ENCODE measurements at places on chromosomes 2 and 18.

DNA sequence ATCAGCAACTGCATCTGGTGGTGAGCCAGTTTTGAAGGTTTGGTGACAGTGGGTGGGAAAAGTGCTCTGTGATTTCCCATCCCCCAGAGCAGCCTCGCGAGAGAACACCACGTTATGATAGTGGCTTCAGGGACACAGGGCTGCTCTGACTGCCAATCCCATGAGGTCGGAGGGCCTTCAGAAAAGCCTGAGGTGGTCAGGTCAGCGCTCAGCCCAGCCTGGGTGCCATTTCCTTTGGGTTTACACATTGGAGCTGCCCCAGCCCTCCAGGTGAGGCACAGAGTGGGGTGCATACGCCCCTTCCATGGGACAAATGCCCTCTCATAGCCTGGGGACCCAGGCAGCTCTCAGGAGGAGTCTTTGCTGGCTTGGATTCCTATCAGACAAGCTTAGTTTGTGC, 126.8 kb downstream of the KCTD1 start:
- DNase-seq, result no peak

GRCh38 chr2:160842286-160842685, 317.9 kb upstream of the TANK start:
- no peak for DNase-seq

GRCh38 chr2:168895771-168896170, 5.3 kb upstream of the G6PC2 start:
- DNase-seq, result no peak

- DNase-seq, result no peak
Observed at GRCh38 chr2:191152482-191153240, 1.9 kb upstream of the STAT4 start.

DNA sequence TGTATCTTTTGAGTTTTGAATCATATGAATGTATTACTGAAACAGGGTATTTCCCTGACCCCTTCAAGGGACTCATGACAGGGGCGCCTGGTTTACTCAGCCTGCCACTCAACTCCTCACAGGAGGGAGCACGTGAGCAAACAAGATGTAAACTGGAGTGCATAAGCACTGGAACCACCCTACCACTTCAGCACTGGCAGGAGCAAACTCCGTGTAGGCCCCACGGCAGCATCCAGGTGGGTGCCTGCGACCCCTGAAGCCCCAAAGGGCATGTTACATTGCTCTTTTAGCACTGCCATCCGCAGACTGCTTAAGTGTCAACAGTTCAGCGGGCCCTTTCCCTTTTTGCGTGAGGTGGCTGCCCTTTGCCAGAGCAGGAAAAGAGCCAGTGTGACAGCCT, 8.2 kb upstream of the DAPL1 start:
- DNase-seq, result no peak

- DNase-seq, result no peak
Observed at GRCh38 chr2:63652652-63652985, 63.9 kb downstream of the MDH1 start.

DNA sequence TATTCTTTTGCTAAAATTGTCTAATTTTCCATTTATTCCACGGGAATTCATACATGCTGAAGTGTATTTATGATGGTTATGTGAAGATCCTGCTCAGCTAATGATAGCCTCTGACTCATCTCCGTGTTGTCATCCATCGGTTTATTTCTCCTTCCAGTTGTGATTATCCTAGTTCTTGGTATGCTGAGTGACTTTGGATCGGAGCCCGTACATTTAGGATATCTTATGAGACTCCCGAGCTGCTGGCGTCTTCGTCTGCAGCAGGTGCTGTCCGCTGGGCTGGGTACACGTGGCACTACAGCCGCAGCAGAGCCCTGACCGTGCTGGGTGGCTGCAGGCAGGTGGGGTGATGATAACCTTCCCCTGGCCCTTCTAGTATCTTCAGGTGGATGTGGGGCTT, 40.1 kb upstream of the GALR1 start:
- no peak for DNase-seq

GRCh38 chr2:236814593-236814992, 245.0 kb downstream of the ACKR3 start:
- no peak for DNase-seq

DNA sequence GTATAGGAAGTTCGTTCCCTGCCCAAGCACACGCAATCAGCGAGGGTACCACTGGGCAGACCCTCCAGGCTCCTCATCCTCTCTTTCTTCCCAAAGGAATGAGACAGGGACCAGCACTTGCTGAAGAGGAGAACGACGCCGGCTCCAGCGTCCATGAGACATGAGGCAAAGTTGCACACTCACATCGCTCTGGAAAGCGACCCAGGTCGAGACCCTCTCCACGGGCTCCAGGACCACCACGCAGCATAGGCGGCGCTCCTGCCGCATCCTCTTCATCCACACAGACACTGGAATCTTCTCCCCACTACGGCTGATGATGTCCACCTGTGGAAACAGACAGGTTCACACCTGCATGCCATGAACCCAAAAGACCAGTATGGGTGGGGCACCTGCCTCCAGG, 10.8 kb downstream of the PASK start:
- no peak for DNase-seq

DNA sequence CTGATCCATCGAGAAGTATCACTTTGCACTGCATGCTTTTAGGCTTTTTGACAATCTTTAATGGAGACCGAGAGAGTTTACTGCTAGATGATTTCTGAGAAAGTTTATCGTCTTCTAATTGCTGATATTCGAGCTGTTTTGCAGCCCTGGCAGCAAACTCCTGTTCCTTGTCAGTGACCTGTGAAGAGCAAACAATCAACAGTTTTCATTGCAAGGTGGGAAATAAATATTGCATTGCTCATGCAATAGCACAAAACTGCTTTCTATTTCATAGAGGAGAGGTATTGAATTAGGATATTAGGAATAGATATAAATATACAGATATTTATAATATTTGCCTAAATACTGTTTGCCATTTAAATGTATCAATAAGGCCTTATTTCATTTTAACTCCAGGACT, 65.5 kb downstream of the EPB41L3 start:
- no peak for DNase-seq

DNA sequence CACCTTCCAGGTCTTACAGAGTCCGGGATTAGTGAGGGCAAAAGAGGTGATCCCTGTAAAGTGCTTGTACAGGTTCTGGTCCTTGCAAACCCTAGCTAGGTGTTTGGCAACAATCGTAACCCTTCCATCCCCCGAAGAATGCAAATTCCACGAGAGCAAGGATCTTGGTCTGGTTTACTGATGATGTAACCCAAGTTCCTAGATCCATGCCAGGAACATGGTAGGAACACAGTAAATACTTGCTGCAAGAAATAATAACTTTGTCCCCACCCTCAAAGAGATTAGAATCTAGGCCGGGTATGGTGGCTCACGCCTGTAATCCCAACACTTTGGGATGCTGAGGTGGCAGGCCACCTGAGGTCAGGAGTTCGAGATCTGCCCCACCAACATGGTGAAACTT, 6.8 kb upstream of the NEU2 start:
- no peak for DNase-seq

- DNase-seq, result no peak
Observed at GRCh38 chr18:53254265-53254664, 914.3 kb downstream of the DCC start.

DNA sequence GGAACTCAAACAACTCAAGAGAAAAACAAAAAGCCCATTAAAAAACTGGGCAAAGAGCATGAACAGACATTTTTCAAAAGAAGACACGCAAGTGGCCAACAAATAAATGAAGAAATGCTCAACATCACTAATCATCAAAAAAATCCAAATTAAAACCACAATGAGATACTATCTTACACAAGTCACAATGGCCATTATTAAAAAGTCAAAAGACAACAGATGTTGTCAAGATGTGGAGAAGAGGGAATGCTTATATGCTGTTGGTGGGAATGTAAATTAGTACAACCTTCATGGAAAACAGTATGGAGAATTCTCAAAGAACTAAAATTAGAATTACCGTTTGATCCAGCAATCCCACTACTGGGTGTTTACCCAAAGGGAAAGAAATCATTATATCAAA, 15.1 kb downstream of the LMAN1 start:
- no peak for DNase-seq

DNA sequence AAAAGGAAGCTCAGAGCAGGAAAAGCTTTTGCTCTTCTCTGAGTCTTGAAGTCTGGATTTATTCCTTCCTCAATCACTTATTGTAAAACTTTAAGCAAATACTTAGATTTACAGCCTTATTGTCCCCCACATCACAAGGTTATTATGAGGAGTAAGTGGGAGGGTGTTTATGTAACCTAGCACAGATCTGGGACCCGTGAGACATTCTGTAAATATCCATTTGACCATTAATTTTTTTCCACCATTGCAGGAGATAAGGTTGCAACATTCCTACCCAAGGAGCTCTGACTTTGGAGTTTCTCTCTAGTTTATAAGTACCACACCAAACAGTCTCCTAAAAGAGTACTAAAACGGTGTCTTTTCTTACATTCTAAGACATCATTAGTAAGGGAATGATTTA, 52.1 kb upstream of the CTIF start:
- DNase-seq, result no peak

DNA sequence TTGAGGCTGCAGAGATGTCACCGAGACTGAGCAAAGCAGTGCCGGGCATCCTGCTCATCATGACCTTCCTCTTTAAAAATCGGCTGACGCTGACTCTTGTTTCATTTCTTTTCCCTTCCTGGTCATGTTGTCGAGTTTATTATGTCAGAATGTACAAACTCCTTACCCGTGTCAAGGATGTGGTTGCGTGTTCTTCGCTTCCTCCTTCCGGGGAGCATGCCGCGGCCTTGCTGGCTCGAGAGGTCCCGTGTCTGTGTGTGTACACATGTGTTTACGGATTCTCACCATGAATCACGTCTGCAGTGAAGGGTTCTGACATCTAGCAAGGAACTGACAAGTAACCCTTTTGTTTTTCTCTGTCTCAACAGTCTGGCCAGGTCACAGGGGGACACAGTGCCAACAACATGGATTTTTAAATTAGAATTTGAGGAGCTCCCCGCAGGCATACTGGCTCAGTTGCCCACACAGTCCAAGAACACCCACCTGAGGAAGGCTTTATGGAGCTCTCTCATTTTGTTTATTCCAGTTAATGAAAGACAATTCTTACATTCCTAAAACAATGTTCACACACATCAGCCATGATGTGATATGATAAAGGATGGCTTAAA, 60.2 kb downstream of the MYT1L start:
- no peak for DNase-seq

- DNase-seq, result no peak
Observed at GRCh38 chr2:12970861-12971260, 254.1 kb downstream of the TRIB2 start.

GRCh38 chr2:26438926-26439325, 37.2 kb downstream of the DRC1 start:
- no peak for DNase-seq

GRCh38 chr2:24049485-24050021, at the start of gene FKBP1B:
TSS of gene FKBP1B (plus strand) at chr2:24049741. CDS start at chr2:24049850, 109 bp downstream.
- peak; percentile 63 for DNase-seq

- DNase-seq, result no peak
Observed at GRCh38 chr18:60311676-60312360, 60.8 kb downstream of the MC4R start.

- DNase-seq, result no peak
Observed at GRCh38 chr2:179268277-179268925, 3.8 kb upstream of the SESTD1 start.

GRCh38 chr2:168450732-168451131, 5.3 kb upstream of the CERS6 start:
- DNase-seq, result no peak

- DNase-seq, result no peak
Observed at GRCh38 chr18:78792094-78792493, 187.5 kb upstream of the SALL3 start.

DNA sequence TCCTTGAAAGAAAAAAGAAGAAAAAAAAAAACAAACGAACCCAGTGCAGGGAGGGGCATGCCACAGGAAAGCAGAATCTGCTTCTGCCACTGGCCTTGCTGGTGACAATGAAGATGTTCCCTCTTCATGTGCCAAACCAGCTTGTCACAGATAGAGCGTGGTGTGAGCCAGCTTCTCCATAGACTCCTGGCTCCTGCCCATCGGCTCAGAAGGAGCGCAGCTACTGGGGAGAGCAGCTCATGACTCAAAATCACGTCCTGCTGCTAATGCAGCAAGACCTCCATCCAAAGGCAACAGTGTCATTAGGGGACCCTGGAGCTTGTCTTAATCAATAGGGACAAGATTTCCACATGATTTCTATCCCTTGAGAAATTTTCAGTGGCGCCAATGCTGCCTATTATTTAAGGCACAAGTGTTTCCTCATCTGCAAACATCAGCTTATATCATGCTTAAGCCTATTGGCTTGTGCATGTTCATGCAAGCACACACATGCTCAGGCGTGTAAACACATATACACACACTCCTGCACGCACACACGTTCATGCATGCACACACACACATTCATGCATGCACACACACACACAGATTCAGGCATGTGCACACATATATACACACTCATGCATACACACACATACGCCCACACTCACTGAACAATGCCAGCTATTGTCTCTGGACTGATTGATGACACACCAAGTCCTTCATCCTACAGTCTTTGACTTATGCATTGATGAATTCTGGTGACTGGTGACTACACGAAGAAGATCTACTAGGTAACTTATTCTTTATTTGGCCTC, 682.0 kb upstream of the ID2 start:
- no peak for DNase-seq

DNA sequence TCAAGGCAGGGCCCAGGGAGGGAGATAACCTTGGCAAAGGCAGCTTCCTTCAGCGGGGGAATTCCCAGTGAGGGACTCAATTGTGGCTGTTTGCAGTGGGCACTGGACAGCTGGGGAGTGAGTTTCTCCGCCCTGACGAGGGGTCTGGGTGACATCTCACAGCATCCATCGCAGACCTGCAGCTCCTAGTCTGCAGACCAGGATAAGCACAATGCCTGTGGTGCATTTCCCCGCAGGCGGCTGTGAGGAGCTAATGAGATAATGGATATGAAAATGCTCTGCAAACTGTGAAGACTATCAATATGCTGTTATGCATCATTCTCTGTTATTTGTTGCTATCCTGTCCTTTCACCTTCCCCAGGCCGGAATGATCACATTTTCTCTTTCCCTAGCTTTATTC, 30.0 kb upstream of the CYP1B1 start:
- no peak for DNase-seq

- DNase-seq, result no peak
Observed at GRCh38 chr18:9526458-9526857, 51.1 kb downstream of the RALBP1 start.

- DNase-seq, result no peak
Observed at GRCh38 chr2:103789381-103790095, 1027.7 kb downstream of the TMEM182 start.

Data from activated T-cell treated with anti-CD3 and anti-CD28 coated beads for 48 hours (primary cell).